ENCODE measurements at places on chromosomes 1 and 21. TPM values are rescaled to one million over a fixed set of nuclear protein-coding genes. Genes with fewer than 3 reads are reported as not detected.
A peak's percentile ranks its signal among the peaks of the same experiment; 100 is the strongest.

The C1orf50 gene
- total RNA-seq = 4.2 TPM

The FGR gene
- total RNA-seq = not detected

The NEXN gene
- total RNA-seq = 17.6 TPM

DNA sequence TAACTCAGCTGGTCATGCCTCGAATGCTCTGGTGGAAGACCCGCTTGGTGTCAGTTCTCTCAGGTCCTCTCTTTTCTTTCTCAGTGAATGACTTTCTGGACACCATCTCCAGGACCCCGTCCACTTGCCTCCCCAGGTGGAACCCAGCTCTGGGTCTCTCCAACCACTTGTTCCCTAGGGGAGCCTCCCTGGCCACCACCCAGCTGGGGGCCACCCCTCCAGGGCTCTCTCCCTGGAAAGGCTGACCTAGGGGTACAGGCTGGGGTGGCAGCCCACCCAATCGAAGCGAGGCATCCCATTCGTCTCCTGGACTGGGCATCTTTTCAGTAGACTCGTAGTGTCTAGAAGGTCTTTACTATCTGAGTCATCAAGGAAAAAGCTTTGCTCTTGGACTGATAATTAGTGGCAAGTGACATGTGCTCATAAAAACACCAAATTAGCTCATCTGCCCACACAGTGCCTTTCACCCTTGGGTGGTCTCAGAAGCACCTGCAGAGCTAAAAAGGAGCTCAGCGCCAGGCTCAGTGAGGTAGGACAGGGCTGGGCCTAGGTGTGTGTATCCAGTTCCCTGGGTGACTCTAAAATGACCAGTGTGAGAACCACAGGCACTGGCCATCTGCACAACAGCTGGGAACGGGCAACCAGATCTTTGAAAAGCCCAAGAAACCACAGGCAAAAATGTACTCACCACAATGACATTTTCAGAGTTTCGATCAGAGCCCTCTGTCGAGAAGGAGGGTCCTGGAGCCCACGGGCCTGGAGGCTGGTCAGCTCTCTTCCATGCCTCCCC lies 2.4 kb upstream of the PDXK start:
- no peak for DNase-seq

DNA sequence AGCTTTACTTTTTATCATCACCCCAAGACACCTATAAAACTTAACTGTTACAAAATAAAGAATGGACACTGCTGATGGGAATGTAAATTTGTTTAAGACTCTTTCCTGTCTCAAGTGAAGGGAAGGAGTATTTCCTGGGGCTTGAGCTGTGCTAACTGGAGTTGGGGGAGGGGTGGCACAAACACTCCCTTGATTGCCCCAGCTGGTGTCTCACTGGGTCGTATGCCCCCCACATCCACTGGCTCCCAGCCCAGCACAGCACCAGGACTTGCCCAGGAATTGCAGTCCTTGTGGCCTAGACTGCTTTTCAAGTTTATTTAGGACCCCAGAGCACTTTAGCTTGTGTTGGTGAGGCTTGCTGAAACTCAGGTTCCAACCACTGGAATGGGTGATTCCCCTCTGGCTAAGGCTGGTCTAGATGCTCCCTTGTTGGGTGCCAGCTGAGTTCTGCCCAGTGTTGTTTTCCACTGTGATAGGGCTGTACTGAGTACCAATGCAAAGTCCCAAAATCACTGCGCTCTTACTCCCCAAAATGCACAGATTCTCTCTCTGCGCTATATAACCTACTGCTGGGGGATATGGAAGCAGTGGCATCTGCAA lies 49.1 kb upstream of the DR1 start:
- no peak for DNase-seq

The MTARC1 gene
- 4.3 TPM for total RNA-seq

The RSPO1 gene
- total RNA-seq = not detected

DNA sequence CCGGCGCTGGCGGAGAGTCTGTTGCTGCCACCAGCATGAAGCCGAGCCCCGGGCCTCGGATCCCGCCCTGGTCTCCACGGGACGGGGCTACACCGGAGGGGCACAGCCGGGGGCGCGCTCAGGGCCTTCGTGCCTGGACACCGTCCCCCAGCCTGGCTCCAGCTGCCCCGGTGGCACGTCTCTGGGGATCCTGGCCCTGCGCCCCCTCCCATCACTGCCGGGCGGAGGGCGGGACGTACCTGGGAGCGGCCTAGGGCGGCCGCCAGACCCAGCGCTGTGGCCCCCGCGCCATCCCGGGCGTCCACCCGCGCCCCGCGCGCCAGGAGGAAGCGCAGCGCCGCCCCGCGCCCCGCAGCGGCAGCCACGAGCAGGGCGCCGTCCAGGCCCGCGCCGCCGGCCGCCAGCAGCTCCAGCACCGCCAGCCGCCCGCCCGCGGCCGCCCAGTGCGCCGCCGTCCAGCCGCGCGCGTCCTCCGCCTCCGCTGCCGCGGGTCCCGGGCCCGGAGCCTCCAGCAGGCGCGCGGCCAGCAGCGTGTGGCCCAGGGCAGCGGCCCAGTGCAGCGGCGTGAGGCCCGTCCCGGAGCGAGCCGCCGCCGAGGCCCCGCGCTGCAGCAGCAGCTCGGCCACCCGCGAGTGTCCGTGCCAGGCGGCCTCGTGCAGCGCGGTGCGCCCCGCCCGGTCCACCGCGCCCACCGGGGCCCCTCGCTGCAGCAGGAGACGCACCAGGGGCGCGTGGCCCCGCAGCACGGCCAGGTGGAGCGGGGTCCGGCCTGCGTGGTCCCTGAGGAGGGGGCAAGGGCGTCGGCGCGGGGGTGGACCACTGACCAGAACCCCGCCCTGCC lies 1.0 kb downstream of the ANKRD65 start:
- DNase-seq = no peak

The SNX27 gene
- 28.6 TPM for total RNA-seq

GRCh38 chr1:105180789-105181188 lies 1431.1 kb downstream of the AMY1C start:
- no peak for DNase-seq

GRCh38 chr21:17501107-17502006 lies 11.5 kb upstream of the CXADR start:
- DNase-seq = no peak

The COX20 gene
- total RNA-seq = 44.2 TPM

The PDZK1IP1 gene
- not detected for total RNA-seq

DNA sequence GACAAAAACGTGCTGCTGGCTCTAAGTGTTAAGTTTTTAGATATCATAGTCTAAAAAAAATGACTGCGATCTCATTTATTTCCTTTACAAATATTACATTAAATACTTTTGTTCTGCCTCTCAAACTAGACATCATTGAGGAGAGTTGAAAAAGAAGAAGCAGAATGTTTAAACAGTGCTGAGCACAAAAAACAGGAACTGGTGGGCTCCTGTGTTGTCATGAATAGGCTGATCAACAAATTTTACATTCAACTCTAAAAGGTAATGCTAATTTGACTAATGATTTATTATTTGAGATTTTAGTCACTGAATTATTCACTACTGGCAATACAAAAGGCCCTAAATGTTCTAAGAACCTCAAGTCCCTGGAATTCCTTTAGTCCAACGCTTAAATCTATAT lies 66.1 kb downstream of the GPATCH2 start:
- no peak for DNase-seq

DNA sequence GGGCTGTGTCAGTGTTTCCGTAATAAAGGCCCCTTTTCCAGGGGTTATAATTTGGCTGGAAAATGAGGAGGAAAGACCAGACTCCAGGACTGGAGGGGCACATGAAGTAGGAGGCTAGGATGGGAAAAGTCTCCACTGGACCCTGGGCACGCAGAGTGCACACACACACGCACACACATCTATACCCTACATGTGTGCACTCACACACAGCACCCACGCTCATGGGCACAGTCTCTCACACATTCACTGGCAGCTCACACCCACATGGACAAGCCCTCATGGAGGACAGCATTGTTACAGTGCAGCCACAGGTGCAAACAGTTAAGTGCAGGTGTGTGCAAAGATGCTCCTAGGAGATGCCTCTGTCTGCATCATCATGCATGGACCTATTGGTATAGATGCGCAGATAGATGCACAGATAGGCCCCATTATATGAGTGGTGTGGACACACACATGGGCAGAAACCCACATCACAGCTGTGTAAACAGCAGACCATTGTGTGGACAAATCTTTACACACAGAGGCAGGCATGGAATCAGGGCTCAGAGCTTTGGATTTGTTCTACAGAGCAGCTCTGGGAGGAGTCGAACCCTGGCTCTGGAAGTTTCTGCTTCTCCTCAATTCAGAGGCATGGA lies 9.1 kb upstream of the RUNX3 start:
- DNase-seq = no peak

- DNase-seq = peak; percentile 8
Measured at GRCh38 chr1:40384413-40384762, 10.9 kb downstream of the SMAP2 start.

The UTP25 gene
- 11.2 TPM for total RNA-seq

DNA sequence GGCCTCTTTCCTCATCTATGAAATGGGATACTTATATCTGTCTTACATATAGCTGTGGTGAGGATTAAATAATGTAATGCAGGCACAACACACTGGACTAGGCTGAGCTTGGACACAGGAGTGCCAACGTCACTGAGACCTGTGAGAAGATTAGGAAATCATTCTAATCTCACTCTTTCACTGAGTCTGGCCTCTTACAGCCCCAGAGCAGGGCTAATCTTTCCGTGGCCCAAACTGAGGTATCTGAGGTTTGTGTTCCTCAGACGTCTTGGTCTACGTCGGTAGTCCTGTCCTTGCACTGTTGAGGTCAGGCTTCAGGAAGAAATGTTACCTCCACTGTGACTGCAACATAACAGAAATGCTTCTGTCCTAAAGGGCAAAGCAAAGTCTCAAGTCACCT lies 22.6 kb upstream of the A3GALT2 start:
- peak; percentile 67 for DNase-seq

DNA sequence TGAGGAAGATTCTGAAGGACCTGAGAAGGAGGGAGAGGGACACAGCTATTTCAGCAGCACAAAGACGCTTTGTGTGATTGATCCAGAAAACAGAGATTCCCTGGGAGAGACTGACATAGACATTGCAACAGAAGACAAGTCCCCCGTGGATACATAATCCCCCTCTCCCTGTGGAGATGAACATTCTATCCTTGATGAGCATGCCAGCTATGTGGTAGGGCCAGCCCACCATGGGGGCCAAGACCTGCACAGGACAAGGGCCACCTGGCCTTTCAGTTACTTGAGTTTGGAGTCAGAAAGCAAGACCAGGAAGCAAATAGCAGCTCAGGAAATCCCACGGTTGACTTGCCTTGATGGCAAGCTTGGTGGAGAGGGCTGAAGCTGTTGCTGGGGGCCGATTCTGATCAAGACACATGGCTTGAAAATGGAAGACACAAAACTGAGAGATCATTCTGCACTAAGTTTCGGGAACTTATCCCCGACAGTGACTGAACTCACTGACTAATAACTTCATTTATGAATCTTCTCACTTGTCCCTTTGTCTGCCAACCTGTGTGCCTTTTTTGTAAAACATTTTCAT lies 161.3 kb upstream of the SGIP1 start:
- no peak for DNase-seq

- DNase-seq = no peak
Measured at GRCh38 chr1:35797380-35797779, 10.4 kb upstream of the AGO4 start.

Measured in fibroblast of the aortic adventitia (primary cell).